ENCODE measurements at places on chromosomes 6 and 20. TPM values are rescaled to one million over a fixed set of nuclear protein-coding genes. Genes with fewer than 3 reads are reported as not detected.
A peak's percentile ranks its signal among the peaks of the same experiment; 100 is the strongest.

The HLA-DRB5 gene
- total RNA-seq = not detected

DNA sequence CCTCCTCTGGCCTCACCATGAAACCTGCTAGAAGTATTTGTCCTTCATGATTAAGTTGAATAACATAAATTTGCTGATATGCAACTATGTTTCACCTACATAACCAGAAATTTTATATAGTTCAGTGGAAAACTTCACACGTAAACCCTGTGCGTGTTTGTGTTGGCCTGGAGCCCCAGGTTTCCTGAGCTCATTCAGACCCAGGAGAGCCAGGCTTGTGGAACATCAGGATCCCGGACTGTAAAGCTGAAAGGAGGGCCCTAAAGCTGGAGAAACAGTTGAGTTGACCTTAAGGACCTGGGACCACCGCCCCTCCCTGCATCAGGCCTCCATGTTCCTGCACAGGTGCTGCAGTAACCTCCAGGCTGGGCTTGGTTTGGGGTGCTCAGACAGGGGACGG, 3.1 kb upstream of the SPATS1 start:
- DNase-seq = no peak

DNA sequence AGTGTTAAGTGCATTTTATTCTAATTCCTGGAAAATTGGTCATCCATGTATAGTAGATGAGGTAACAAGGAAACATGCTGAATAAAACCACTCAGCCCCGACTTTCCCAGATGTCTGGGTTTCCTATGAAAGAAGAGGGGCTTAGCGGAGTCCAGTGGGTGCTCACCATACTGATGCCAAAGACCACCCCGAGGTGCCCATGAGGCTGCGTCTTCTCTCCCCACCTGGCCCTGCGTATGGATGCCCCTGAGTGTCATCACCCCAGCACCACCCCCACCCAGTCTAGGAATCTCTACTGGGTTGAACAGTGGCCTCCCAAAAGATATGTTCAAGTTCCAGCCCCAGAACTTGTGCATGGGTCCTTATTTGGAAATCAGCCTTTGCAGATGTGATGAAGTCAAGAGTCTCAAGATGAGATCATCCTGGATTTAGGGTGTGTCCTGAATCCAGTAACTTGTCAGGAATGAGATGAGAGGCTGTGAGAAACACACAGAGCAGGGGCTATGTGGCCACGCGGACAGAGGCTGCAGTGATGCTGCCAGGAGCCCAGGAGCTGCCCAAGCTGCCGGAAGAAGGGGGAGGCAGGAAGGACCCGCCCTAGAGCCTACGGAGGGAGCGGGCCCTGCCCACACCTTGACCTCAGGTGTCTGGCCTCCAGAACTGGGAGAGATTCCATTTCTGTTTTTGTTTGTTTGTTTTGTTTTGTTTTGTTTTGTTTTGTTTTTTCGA, 124.6 kb upstream of the CDH4 start:
- DNase-seq = peak; percentile 74

The MROH8 gene
- total RNA-seq = 0.21 TPM

GRCh38 chr6:22108199-22108598, 188.6 kb downstream of the PRL start:
- peak; percentile 12 for DNase-seq

GRCh38 chr6:20412682-20413073, 11.0 kb downstream of the E2F3 start:
- no peak for DNase-seq

- DNase-seq = no peak
Measured at GRCh38 chr6:97123652-97124051, 159.4 kb downstream of the MMS22L start.

The YTHDF1 gene
- total RNA-seq = 30.3 TPM

DNA sequence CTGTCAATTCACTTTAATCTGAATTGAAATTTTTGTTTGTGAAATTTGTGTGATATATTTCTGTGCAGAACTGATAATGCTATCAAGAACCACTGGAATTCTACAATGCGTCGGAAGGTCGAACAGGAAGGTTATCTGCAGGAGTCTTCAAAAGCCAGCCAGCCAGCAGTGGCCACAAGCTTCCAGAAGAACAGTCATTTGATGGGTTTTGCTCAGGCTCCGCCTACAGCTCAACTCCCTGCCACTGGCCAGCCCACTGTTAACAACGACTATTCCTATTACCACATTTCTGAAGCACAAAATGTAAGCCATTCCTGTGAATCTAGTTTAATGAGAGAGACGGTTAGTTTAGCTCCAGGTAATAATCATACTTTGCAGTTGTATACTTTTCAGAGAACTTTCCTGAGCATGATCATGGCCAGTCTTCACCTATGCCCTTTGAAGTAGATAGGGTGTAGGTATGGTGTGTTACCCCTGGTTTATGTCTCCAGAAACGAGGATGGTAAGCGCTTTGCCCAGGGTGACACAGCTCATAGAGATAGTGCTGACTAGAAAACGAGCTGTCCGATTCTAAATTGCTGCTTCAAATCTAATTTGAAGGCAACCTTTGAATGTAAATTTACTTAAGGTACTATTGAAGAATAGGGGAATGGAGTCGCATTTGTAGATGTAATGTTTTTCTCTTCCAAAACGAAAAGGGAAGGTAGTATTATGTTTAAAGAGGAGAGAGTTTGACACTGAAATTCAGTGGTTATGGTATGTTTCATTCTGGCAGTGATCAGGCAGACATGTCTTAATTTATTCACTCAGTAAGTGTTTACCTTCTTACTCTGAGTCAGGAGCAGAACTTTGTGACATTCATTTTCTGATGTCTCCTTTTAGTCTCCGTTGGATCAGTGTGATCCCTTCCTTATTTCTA, 11.4 kb downstream of the MYB start:
- DNase-seq = no peak

- DNase-seq = no peak
Measured at GRCh38 chr6:37536491-37537190, 36.9 kb upstream of the CCDC167 start.

The CRISP3 gene
- not detected for total RNA-seq

DNA sequence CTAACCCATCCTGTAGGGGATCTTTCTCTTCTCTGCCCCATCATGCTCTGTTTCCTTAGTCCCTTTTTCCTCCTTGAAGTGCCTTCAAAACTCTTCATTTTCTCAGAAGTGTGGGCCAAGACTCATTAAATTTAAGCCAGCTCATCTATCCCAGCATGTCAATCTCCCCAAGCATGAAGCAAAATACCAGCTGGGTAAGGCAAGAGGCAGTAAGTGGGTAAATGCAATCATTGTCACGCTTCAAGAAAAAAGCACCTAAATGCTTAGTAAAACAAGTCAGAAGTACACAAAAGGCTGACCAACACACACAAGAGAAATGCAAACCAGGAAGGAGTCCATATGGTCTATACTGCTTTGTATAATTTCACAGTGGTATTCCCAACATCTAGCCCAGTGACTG, 61.5 kb downstream of the COL12A1 start:
- no peak for DNase-seq

DNA sequence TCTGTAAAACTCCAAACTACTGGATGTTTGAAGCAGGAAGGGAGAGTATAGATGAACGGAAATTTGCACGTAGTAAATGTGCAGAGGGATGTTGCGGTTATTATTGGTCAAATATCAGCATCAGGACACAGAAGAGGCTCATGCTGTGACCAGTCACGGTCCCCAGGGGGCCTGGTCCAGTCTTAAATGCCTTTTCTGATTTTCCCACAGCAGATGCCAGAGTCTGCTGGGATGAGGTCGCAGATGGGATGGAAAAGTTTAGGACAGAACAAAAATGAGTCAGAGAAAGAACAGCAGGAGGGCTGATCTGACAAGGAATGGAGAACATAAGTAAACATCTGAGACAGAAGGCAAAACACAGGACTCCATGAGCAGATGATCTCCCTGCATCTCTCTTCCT, 11.7 kb upstream of the SIRPG start:
- DNase-seq = no peak

- DNase-seq = no peak
Measured at GRCh38 chr6:158399040-158399700, 86.9 kb downstream of the TULP4 start.

DNA sequence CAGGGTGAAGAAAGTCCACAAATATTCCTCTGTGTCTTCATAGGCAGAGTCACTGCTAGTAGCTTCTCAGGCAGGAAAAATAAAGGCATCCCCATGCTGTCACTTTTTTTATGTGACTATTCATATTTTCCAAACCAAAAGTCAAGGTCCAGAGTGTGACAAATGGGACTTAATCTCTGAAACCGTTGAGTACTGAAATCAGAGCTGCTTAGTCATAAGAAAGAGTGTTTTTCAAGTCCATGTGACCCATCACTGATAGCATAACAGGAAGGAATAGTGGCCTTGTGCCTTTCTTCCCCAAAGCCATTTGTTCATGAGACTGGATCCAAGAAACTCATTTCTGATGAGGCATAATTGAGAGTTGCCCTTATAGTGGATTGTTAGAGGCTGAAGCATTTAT, 210.3 kb upstream of the TSHZ2 start:
- DNase-seq = no peak

DNA sequence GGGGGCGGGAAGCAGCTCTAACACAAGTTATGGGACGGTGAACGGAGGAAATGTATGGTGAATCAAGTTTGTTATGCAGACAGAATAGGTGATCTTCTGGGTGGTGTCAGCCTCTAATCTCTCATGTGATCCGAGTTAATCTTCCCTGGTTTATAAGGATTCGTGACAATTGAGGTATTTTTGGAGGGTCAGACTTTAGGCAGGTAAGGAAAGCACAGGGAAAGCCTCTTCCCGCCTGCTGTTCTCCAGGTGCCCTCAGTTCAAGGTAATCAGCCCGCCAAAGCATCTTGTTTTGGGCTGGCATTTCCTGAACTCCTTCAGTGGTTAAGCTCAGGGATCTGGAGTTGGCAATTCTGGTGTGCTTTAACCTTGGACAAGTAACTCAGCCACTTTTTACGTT, 1.2 kb downstream of the CSTF1 start:
- no peak for DNase-seq

The TRIM15 gene
- total RNA-seq = not detected

The SNRNP48 gene
- 11.7 TPM for total RNA-seq

The GJA10 gene
- not detected for total RNA-seq

DNA sequence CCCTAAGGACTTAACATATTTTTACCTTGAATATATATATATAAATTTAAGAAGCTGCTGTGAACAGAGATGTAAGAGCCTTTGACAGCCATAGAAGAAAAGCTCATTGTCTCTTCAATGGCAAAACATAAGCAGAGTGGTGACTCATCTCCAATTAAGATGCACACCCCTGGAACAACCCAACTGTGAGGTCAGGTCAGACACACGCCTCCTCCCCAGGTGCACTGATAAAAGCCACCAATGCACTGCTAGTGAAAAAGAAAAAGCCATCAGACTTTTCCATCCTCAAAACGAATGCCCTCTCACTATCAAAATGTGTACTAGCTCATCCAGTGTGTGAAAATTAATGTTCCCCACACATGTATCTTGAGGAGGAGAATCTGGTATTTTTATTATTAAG, 100.1 kb downstream of the SMLR1 start:
- peak; percentile 78 for DNase-seq

The PTGIS gene
- total RNA-seq = not detected

DNA sequence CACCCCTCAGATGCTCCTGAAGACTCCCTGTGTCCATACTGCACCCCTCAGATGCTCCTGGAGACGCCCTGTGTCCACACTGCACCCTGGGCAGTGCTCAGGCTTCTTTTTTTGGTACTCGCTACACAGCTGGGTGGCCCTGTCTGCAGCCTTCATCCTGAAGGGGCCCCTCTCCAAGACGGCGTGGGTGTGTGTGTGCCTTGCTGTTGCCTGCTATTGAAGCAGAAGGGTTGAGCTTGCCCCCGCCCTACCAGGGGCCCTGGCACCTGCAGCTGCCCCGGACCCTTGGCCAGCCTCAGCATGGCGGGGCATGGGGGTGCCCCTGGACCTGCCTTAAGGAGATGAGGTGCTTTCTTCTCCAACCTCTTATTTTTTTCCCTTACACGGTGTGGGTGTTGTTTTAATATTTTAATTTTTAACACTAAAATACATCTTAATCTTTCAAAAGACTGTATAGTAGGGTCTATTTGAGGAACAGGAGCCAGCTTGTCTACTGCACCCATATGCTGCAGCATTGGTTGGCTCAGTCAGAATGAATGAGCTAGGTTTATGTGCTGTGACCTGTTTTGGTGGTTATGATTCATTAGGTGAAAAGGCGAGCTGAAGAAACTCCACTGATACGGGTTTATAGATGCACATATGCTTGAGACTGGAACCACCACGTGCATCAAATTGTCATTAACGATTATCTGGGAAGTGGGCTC, 135.9 kb downstream of the AGPAT4 start:
- DNase-seq = peak; percentile 90

The SGK2 gene
- not detected for total RNA-seq

- peak; percentile 82 for DNase-seq
Measured at GRCh38 chr6:127971945-127972391, 71.1 kb upstream of the THEMIS start.

- DNase-seq = no peak
Measured at GRCh38 chr6:170202416-170203135, 88.3 kb downstream of the DLL1 start.

GRCh38 chr6:137217801-137218472, 1.2 kb downstream of the IFNGR1 start:
- peak; percentile 50 for DNase-seq

- no peak for DNase-seq
Measured at GRCh38 chr20:4809707-4810106, 88.0 kb downstream of the PRND start.

DNA sequence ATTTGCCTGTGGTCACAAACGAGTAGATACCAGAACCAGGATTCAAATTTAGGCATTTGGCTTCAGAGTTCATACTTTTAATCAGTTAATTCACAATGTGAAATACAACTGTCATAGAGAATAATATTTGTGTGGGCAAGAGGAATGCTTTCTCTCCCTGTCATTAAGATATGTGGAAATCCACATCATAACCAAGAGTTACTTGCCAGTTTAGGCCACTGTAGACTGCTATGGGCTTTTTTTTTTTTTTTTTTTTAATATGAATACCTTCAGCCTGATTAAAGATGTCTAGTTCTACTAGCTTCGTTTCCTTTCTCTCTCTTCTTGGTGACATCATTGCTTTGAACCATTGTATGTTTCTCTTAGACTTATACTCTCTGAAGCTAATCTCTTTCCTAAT, 244.9 kb downstream of the ZFAND3 start:
- no peak for DNase-seq

The MUC22 gene
- total RNA-seq = not detected

DNA sequence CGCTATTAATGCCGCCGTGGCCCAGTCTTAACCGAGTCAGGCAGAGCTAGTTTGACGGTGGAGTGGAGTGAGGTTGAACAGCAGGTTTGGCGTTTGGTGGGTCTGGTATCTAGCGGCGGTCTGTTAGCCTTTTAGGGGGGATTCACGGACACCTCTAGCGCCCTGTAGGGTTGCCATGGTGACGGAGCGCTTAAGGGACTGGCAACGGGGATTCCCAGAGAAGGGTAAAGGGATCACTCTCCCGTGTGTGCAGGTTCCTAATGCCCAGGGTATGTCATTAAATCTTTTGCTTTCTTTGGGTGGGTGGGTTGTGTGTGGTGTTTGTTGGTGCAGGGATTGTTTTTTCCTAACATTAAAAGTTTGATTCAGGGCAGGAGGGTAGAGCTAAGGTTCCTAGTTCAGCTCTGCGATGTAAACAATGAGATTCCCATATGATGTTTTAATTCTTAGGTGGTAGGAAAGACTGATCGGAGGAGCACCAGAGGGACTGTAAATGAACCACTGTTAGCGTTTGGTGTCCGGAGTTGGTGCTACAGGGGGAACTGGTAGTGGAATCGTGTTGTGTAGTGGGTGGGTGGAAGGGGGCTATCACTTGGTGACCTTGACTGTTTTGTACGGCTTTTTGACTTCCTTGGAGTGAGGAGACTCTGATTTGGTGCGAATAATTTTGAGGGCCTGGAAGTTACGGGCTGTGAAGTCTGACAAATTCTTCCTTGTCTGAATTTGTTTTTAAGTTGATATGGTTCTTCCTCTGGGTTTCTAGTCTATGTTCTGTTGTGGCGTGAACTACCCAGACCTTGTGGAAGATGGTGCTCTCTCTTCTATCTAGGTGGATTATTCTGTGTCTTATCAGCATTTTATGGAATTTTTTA, 5.0 kb downstream of the BRD2 start:
- peak; percentile 51 for DNase-seq
